Caudate nucleus (tissue), 63 donors: ENCODE measurements at places on chromosomes 1 and 21.

DNA sequence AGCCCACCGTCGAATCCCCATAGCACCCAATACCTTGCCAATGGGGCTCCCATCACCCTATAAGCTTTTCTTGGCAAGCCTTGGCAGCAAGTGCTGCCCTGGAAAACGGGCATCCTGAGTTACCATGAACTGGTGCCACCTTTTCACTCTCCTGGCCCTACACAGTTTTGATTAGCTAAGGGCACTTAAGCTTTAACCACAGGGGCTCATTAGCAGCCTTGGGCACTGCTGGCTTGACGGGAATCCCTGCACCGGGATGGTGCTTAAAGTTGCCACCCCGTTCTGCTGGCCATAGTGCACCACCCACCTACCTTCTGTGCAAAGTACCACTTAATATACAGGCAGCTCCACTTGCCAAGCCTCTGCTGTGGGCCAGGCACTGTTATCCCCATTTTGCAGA, 13.7 kb downstream of the PARS2 start:
- no peak for DNase-seq

DNA sequence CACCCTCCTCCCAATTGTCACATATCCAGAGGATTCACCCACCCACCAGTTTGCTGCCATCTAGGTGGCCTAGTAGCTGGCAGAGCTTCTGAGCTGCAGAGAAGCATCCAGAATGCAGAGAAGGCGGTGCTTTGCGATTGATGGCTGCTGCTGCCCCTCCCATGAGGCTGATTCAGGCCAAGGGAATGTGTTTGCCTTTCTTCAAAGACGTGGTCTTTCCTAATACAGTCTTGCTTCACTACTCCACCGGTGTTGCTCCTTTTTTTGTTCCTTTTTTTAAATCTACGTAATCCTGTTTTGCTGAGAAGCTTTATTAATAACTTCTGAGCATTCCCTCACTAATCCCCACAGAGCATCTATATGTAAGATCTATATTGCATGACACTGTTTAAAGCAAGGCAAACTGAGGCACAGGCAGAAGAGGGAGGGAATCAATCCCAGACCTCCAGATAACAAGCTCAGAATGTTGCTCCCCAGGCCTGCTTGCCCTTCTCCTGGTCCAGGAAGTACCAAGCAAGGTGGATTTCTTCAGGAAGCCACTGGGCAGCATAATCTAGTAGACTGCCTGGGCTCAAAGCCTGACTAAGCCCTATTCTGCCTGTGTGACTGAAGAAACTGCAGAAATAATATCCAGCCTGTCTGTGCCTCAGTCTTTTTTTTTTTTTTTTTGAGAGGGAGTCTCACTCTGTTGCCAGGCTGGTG, 275.5 kb upstream of the FMN2 start:
- DNase-seq: no peak

DNA sequence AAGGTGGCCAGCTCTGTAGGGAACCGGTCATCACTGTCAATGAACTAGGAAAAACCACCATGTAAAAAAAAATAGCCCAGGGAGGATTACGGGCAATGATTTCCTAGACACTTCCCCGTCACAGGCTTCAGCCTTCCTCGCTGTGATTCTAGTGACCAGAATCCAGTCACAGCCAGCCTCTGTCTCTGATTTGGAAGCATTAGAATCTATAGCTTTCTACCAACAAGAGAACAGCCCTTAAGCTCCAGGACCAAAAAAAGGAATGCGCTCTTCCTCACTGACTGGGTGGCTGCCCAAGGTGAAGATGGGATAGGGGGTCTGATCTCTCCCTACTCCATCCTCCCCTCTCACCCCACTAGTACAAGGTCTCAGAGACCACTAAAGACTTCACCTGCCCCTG, 67.2 kb downstream of the TEX35 start:
- no peak for DNase-seq

DNA sequence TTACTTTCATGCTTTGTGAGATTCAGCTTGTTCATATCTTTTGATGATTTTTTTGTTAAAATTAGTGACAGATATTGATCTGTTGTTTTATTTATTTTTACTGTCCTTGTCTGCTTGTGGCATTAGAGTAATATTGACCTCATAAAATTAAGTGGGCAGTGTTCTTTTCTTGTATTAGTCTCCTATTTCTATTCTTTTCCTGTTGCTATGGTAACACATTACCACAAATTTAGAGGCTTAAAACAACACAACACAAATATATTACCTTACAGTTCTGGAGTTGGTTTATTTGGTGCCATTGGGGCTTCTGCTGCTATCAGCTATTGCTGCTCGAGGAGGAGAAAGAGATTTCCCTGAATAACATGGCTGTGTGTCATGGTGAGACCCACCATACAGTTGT, 135.7 kb downstream of the C1orf94 start:
- no peak for DNase-seq

GRCh38 chr1:53484705-53485477, 25.7 kb downstream of the DMRTB1 start:
- no peak for DNase-seq

DNA sequence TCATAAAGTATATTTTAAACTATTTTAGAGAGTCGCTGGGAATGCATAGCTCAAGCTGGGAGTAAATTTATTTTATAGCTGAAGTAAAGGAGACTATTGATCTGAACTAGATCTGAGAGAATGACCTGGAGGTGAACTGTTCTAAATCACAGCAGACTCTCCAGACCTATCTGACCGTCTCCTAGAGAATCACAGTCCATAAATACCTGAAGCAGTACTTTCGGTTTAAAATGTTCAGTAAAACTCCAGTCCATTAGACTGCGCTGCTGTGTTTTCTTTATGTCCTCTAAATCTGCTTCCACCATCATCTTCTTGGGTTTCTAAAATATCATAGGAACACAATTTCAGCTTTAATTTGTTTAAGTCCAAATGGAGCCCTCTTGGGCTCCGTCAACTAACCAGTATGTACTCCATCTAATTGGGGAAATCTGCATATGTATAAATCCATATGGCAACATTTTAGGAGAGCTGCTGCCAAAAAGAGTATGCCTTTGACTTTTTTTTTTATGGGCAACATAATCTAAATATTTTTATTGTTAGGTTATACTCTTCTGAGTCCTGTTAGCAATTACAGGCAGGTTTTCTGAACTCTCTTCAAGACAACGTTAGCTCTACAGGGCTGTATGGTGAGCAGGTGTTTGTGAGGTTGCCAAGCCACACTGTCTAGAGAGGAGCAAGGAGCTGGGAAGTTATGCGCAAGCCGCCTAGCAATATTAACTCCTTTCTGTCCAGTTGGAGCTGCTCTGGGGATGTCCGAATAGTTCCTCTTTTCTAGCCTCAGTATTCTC, 111.2 kb downstream of the SPAG17 start:
- no peak for DNase-seq

DNA sequence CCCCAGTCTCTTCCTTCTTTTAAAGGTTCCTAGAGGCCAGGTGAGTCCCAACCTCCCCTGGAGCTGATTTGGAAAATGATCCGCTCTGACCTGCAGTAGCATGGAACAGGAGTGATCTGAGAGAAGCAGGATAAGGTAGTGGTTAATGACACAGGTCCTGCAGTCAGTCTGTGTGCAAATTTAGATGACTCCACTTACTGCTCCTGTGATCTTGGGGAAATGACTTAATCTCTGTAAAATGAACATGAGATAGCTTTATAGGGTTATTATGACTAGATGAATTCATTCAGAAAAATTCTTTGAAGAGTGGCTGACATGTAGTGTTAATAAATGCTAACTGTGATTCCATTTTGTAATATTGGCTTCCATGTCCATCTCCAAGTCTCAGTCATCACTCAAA, 374.9 kb upstream of the CAMK1G start:
- no peak for DNase-seq

DNA sequence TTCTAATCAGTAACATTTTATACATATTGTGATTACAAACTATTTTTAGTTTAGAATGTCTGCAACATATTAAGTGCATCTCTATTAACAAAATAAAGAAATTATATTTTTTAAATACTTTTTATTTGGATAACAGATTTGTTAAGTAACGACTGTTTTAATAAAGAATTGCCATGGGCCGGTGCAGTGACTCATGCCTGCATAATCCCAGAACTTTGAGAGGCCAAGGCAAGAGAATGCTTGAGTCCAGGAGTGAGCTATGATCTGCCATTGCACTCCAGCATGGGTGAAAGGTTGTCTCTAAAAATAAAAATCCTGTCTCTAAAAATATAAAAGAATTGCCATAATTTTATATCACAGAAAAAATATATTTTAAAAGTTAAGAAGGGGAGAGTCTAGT, 4.1 kb downstream of the LRRIQ3 start:
- no peak for DNase-seq

GRCh38 chr1:91696321-91696720, 189.6 kb downstream of the TGFBR3 start:
- DNase-seq: no peak

GRCh38 chr21:44418108-44418875, 37.0 kb upstream of the LRRC3 start:
- no peak for DNase-seq

DNA sequence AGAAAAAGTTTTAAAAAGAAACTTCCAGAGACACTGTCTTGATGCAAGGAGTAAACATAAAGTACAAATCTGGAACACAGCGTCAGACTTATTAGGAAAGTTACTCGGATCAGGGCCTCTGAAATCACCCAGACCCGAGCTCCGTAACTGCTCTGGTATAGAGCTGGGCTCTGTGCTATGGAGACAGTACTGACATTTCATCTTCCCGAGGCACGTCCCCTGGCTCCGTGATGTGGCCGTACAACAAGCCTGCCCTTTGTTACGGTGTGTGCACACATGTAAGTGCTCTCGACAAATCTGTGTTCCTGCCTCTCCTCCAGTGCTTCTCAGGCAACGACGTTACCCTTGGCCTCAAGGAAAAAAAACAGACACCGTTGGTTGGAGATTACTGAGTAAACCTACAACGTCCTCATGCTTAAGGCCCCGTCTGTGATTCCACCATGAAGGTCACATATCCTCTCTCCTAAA, 107.0 kb upstream of the IRF2BP2 start:
- no peak for DNase-seq

DNA sequence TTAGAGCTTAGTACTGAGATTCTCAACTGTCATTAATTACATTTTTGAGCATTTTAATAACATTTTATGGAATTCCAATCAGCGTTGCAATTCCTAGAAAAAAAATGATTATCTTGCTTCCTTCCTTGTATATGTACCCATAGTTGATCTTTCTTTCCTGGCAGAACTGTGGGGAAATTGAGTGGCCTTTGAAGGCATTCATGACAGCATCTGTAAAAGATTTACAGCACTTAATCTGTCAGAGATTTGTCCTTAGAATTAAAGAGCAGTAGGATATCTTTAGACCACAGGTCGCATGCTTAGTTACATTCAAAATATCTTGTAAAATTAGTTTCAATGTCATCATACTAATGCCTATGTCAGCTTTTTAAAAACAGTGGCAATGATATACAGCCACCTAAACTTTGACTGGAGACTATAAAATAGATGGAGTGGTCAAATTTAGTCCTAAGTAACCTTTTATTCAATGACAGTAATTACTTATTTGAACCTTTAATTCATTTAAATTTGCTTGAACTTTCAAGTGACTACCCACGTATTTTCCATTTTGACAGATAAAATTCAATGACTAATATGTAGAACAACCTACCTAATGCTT, 692.0 kb downstream of the NCAM2 start:
- DNase-seq: no peak

GRCh38 chr1:9399510-9400424, 107.1 kb downstream of the SPSB1 start:
- peak; percentile 46 for DNase-seq

- DNase-seq: no peak
These were observed 71.0 kb upstream of the TRABD2B start for GRCh38 chr1:48068206-48068605.

- DNase-seq: no peak
These were observed 180.5 kb upstream of the B3GALT2 start for GRCh38 chr1:193366764-193367507.

DNA sequence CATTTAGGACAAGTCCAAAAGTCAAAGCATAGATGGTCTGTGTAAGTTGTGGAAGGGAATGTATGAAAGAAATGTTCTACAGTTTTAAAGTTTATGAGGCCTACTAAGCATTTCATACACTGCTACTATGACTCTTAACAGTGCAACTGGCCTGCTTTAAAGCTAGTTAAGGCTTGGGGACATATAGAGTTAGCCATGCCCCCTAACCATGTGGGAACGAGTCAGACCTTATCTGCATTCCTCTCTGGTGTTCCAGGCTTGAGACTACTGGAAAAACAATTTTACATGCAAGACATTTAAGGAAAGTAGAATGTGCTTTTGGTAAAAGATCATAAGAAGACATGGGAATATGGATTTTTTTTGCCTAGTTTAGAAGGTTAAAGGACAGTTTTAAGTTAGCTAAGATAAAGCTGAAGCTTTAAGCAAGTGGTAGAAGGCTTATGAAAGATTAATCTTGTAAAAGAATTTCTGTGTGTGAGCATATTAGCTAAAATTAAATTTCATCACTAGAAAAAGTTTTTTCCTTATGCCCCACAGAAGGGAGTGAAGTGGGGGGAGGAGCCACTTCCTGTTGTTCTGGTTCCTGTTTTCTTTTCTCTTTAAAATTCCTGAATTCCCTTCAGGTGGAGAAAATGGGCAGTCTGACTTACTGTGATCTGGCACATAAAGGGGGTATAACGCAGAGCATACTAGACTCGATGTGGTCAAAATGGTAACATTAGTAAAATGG, 8.9 kb upstream of the CD48 start:
- no peak for DNase-seq

DNA sequence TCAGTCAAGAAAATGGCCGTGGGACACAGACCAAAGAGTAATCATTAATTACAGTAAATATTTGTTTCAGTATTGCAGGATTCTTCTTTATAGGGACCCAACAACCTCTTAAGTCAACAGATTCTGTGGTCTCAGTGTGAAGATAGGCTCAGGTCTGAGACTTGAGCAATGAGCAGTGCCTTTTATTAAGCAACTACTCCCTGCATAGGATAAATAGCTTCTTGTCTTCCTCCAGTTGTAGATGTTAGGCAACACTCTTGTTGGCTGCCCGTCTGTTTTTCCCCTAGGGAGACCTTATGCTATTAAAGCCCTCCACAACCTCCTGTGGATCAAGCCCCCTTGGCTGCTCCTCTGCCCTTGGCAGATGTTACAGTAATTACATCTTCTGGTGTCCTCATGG, 1.8 kb upstream of the OMA1 start:
- no peak for DNase-seq

- DNase-seq: no peak
These were observed 9.8 kb upstream of the EGLN1 start for GRCh38 chr1:231431665-231432415.

DNA sequence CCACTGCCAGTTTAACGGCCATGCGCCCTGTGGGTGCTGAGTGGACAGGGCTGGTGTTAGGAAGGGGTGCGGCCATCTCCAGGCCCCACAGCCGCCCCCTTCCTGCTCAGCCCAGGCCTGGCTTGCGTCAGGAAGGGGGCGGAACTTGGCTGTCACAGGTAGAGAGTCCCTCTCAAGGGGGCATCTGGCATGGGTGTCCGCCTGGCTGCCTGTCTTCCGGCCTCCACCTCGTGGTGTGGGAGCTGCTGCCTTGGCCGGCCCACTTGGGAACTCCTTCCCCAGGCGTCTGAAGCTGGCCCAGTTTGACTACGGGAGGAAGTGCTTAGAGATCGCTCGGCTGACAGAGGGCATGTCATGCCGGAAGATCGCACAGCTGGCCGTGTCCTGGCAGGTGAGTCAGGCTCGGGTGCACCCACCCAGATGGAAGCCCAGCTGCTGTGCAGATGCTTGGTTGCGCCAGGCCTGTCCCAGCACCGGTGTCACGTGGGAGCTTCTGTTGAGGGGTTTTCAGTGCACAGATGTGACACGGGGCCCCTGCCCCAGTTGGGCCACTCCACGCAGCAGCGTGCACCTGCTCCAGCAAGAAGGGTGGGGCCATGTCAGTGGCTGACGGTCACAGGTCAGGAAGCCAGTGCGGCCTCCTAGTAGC, 9.1 kb upstream of the ATAD3B start:
- no peak for DNase-seq
